Posterior vena cava (tissue), 2 donors: ENCODE measurements at places on chromosomes 2 and 18.
A peak's percentile ranks its signal among the peaks of the same experiment; 100 is the strongest.

- DNase-seq = no peak
Measured at GRCh38 chr2:113873867-113874266, 16.0 kb upstream of the ACTR3 start.

- no peak for DNase-seq
Measured at GRCh38 chr18:12394428-12394827, 13.3 kb upstream of the PRELID3A start.

GRCh38 chr18:27899893-27900292, 277.0 kb downstream of the CDH2 start:
- DNase-seq = no peak

- DNase-seq = no peak
Measured at GRCh38 chr2:175464311-175464670, 282.8 kb upstream of the ATP5MC3 start.

DNA sequence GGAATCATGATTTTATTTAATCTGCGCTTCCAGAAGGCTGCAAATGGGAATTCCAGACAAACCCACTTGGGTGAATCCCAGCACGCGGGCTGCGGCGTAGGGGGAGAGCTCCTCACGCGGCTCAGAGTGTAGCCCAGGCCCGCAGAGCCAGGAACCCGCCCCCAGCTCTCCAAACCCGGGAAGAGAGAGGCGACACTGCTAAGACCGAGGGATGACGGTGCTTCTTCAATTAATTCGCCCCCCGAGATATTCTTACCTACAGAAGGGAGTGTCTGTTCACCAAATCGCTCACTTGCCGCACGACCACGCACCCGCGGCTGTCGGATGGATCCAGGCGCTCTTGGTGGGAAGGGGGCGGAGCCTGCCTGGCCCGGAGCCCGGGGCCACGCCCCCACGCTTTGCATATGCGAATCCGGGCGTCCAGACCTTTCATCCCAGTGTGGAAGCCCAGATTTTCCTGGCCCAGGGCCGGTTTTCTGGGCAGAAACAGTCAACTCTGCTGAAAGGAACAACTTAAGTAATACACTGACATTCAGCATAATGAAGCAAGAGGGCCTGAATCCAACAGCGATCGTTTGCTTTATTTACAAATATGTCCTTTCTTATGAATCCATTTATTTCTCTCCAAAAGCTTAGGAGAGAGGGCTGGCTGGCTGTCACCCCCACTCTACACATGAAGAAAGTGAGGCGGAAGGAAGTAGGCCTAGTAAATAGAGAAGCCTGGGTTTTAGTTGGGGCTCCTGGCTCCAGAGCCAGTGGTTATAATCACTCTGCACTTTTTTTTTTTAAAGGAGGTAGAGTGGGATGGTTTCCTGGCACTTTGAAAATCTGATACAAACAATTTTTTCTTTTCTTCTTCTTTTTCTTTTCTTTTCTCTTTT, at the start of gene SLC19A3:
SLC19A3 (minus strand) TSS at position 342 of the 881 bp plus-strand sequence. CDS start 15,710 bp downstream, outside the sequence.
- peak; percentile 96 for DNase-seq

GRCh38 chr2:118689456-118689855, 158.0 kb downstream of the EN1 start:
- no peak for DNase-seq

- peak; percentile 96 for DNase-seq
Measured at GRCh38 chr2:1817256-1818051, 73.1 kb upstream of the PXDN start.

DNA sequence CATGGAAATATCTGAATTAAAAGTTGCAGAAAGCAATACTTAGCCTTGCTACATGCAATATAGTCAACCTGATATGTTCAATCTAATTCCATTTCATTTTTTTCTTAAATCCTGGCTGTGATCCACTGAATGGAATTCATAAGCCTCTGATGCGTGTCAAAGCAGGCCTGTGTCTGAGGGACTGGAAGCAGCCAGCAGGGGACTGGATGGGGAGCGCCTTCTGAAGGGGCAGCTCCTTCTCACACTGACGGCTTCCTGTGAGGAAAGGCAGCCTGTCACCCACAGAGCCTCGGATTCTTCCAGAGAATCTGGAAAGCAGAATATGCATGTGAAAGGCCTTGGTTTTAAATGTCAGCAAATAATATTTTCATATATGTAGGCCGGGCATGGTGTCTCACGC, 73.5 kb downstream of the KCNF1 start:
- DNase-seq = peak; percentile 35

DNA sequence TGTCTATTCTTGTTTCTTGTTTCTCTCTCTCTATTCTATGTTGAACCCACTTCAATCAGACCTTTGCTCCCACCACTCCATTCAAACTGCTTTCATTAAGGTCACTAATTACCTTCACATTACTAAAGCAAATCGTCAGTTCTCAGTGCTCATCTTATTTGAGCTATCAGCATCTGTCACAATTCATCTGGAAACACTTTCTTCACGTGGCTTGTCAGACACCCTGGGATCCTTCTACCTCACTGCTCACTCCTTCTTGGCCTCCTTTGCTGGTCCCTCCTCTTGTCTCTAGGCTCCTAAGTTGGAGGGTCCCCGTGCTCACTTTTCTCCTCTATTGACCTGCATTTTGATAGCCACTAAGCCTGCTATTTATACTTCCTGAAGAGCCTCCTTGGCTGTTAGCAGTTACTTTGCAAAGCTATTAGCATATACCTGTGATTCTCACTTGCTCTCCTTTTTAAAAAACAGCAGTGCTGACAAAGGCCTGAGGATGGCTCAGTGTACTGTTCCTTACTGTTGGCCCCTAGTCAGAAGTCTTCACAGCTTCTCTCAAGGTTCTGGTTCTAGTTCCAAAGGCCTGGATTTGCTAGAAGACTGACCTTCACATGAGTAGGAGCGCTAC, 80.2 kb downstream of the PLEKHM3 start:
- DNase-seq = no peak

GRCh38 chr2:167509586-167509985, 621.3 kb downstream of the XIRP2 start:
- no peak for DNase-seq
